HS-27A (cell line): ENCODE measurements at places on chromosomes 1 and 21.

GRCh38 chr1:29808141-29808995 is 572.0 kb downstream of the PTPRU start:
- DNase-seq: no peak

GRCh38 chr1:98342566-98342965 is 319.0 kb upstream of the SNX7 start:
- DNase-seq: no peak

DNA sequence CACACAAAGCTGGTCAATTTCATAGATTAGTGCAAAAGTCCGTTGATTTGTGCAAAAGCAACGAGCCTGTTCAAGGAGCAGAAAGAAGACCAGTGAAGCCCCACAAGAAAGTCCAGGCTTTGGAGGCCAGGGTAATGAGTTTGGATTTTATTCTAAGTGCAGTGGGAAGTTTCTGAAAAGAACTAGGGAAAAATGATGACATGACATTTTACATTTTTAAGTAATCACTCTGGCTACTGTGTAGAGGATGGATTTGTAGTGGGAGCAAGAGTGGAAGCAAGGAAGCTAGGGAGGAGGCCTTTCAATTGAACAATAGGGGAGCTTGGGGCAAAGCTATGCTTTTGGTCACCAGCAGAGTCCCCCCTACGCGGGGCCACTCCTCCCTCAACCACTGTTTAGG is 186.2 kb downstream of the ZNF281 start:
- no peak for DNase-seq

DNA sequence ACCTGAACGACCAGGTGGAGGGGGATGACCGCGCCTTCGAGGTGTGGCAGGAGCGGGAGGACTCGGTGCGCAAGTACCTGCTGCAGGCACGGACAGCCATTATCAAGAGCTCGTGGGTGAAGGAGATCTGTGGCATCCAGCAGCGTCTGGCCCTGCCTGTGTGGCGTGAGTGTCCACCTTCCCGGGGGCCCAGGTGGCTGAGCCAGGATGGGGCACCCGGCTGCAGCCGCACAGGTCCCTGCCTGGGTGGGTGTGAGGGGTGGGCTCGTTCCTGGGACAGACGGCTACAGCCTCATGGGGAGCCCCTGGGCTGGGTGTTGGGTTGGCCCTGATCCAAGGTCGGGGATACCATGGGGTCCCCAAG is 65.2 kb downstream of the TRIM11 start:
- DNase-seq: no peak

DNA sequence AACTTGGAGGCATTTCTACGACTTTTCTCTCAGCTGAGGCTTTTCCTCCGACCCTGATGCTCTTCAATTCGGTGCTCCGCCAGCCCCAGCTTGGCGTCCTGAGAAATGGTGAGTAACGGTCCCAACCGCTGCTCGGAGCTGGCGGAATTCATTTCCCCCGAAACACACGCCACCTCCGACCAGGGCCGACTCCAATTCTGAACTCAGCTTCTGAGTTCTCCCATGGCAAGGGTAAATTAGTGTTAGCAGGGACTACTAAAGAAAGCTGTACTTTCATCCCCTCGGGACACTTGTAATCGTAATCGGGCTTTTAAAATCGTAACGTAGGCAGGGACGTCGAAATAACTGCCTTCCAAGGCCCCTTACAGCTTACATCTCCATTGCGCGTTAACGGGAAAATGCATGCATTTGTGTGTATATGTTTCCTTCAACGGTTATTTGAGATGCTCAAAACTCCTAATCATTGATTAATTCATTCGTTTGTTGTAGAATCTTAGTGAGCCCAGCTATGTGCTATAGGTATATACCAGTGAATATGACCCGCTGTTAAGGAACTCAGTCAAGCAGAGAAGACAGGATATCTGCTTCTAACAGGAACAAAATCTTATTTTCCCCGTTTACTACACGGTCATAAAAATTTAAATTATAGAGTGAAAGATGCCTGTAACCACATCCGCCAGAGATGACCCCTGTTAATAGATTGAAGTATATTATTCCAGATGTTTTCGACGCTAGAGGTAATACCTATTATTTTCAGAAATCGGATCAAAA is 472 bp downstream of the DTL start:
- peak; percentile 19 for DNase-seq

DNA sequence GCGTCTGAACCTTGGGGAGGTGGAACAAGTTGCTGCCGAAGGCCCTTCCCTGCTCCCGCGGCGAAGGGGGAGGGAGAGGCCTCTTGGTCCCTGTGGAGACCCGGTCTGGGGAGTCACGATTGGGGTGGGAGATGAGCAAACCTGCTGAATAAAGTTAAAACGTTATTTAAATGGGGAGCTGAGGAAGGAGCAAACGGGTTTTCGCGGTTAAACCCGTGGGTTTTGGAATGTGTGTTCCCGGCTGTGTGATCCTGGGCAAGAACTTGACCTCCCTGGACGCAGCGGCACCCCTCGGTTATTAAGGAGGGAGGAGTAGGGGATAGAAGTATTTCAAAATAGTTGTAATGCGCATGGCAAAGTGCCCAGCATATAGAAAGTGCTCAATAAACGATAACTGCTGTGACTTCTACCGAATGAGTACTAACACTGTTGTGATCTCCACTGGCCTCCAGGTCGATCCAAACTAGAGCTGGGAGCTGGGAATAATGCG is 3.4 kb downstream of the FAM110D start:
- DNase-seq: no peak

- DNase-seq: no peak
These were observed 84.7 kb downstream of the LHX9 start for GRCh38 chr1:198001776-198002408.
